Activated T-cell treated with anti-CD3 and anti-CD28 coated beads, Interleukin-2, amount 50 U/mL, for 4 hours (primary cell): ENCODE measurements at places on chromosomes 5 and 9. TPM values are rescaled to one million over a fixed set of nuclear protein-coding genes. Genes with fewer than 3 reads are reported as not detected.

DNA sequence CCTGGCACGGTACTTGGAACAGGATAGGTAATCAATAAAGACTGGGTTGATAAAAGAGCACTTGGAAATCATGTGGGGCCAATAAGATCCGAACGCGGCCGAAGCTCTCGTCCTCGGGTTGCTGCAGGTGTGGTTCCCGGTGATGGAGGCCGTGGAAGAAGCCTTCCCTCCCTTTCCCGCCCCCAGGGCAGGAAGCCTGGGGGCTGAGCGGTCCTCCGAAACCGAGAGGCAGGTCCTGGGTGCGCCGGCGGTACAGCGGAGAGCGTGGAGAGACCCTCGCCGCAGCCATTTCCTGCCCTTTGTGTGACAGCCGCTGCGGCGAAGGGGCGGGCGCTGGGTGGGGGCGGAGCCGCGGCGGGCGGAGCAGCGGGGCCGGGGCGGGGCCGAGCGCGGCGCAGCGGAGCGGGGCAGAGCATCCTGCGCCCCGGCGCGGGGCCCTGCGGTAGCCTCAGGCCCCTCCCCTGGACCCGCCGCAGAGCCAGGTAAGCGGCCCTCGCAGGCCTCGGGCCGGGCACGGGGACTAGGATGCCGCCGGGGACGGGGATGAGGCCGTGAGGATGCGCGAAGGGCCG is at the start of gene CYFIP2:
CYFIP2 (plus strand) TSS at position 410 of the 572 bp plus-strand sequence. CDS start 19,239 bp downstream, outside the sequence.
- DNase-seq = peak; percentile 77

GRCh38 chr9:81683704-81684103 is 5.6 kb downstream of the TLE1 start:
- no peak for DNase-seq

- no peak for DNase-seq
Measured at GRCh38 chr9:23541976-23542375, 284.1 kb downstream of the ELAVL2 start.

DNA sequence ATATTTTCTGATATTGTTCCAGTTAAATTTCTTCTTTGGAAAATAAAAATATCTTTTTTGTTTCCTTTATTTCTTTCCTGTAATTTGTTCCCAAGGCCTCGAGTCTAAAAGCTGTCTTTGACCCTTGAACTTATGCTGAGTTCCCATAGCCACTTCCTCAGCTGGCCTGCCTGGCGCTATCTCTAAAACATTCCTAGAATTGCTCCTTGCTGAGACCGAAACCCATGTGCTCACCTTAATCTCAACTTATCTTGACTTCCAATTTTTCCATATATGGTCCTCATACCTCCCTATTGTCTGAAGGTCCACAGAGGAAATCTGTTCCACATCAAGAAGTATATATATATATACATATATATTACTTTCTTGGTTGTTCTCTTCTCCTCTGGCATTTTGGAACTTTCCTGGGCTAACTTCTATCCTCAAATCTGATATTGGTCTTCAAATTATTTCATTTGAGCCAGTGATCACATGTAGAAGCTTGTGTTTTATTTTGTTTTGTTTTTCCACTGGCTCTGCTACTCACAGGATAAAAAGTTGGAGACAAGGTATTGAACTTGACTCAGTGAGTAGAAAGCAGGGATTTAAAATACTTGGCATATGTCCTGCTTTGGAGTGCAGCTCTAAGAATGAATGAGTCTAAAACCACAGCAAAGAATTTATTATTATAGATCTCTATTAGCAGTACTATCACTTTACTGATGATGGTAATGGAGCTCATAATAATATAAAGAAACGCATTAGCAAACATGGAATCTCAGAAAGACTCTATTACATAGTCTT is 45.2 kb downstream of the ENC1 start:
- no peak for DNase-seq

GRCh38 chr9:21519855-21520434 is 37.8 kb upstream of the IFNE start:
- no peak for DNase-seq

DNA sequence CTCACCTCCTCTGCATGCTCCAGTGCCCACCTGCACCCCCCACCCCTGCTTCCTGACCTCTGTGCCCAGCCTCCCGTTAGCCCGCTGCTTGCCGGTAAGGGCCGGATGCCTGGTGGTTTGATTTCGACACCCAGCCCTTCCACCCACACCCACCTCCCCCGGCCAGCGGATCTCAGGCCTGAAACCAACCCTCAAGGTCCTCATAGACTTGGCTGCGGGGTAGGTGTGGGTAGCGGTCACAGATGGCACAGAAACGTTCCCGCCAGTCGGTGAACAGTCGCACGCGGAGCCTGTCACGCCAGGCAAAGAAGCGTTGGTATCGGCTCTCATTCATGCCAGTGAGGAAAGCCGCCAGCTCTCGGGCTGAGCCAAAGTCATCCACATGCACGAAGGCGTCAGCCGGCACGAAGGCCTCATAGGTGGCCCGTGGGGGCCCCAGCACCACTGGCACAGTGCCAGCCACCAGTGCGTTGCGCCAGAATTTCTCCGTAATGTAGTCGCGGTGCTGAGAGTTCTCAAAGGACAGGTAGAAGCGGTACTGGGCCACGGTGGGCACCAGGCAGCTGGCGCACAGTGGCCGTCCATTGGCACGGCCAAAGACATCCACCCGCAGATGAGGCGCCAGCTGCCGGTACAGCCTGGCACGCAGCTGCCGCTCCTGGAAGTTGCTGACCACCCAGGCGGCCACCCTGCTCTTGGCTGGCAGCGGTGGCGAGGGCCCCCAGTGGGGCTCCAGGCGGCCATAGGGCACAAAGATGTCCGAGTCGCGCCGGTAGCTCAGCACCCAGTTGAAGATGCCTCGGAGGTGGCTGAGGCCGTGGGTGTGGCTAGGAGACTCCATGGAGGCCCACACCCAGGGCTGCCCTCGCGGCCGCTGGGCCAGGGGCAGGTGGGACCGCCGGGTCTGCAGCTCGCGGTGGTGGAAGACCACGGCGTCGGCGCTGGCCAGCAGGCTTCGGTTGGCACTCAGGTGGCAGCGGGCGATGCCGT is 1.1 kb downstream of the FUT7 start:
- DNase-seq = peak; percentile 20

- DNase-seq = no peak
Measured at GRCh38 chr9:35552376-35552775, 52.7 kb upstream of the TESK1 start.

DNA sequence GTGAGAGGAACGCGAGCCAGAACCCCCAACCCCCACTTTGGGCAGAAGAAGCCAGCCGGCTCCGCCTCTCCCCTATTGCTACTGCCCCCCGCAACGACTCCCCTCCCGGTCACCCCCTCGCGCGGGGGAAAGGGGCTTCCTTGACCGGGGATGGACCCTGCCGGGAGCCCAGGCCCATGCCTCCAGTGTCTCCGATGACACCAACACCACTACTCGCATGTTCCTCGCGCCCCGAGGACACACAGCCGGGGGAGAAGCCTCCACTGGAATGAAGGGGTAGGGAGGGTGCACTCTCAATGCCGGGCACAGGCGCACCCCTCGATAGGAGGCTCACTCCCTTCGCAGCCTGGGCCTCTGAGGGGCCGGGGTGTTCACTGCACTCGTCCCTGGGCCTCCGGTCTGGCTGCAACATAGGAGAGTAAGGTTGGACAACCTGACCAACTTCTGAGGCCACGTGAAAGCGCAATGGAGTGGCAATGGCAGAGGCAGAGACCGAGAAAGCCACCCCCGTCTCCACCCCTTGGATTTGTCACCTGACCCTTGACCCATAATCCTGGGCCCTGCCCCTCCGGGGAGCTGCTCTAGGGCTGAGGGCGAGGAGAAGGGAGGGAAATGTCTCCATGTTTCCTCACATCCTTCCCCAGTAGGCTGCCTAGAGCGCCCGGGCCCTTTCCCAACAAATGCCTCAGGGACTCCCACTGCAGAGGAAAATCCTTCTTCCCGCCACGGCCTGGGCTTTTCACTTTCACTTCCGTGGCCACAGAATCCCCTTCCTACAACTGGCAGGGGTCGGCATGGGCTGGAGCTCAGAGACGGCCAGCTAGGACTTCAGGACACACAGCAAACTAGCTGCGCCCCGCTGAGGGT is 1.1 kb upstream of the CNTFR start:
- DNase-seq = no peak

DNA sequence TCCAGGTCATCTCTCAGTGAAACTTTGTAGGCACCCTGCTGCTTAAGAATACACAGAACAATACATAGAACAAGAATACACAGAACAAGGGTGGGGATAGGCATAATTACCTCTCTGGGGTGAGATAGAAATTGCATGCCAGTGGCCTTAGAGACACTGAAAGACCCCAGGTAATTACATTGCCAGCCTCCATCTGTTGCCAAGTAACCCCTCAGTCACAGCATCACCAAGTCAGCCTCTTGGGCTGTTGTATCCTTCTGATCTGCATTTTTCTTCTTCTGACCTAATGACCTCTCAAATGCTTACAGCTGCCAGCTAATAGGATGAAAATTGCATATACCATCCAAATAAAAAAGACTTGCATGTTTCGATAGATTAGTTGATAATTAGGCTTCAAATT is 167.7 kb downstream of the GRIA1 start:
- DNase-seq = no peak

DNA sequence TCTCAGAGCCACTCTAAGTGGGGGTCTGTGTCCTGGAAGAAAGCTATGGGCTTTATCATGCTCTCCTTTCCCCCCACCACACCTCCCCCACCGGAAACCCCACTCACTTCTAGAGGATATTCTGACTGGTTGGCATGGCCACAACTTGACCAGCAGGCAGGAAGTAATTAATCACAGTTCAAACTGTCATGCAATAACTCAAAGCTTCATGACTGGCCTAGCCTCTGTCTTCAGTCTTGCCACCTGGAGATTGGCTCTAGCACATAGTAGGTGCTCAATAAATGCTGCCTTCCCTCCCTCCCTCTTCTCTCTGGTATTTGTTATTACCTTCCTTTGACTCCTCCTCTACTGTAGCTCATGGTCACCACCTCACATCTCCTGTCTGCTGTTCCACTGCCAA is 124.7 kb downstream of the GABBR2 start:
- DNase-seq = no peak

- DNase-seq = no peak
Measured at GRCh38 chr5:165457859-165458481, 1952.6 kb downstream of the MAT2B start.

DNA sequence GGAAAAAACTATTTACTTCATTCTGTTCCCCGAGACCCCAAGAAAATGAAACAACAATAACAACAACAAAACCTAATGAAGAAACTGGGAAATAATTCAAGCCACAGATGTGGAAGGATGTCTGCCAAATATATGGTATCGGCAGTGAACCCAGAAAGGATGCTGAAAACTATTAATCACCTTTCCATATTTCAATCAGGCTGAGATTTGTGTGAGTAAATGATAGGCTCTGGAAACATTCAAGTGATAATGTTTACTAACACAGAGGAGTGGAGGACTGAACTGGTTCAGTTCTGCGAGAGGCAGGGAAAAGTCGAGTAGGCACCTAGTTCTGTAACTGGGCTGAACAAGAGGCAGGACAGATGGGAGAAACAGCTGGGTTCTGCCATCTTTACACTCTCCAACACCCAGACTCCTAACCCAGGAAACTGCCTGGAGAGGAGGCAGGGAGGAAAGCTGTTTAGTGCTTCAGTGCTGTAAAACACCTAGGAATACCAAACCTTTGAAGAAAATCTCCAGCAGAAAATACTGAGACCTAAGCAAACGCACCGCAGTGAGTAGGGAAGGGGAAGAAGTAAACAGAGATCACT is 96.8 kb upstream of the GNA14 start:
- DNase-seq = no peak

DNA sequence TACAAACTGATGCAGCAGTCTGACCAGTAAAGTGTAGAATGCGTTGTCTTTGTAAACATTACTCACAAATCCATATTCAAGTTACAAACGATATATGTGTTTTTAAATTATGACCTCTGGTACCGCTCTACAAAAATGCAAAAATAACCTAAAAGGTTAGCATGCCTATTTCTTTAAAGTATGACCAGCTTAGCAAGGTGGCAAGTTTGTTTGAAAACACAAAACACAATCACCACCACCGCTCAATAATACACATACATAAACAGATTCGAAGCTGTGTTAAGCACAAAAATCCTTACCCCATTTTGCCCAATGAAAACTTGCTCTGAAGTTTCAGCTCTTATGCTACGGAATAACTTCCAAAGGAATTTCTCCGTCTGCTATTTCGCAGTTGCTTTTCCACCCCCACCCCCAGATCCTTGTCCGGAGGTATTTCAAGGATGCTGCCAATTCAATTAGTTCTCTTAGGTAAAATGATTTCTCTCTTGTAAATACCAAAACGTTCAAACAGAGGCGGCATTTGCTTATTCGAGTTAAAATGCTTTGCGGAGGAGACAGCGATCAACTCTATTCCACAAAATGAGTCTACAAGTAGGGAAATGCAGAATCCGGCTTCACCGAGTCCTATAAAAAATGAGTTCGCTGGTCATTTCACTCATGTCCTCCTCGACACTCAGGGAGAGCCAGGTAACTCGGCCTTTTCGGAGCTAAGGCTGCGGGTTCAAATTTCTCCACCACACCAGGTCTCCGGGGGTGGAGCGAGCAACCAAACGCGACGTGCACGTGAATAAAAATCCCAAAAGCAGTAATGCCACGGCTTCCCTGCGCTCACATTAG is 1.2 kb downstream of the HOMER1 start:
- DNase-seq = no peak

GRCh38 chr9:6553866-6554265 is 91.7 kb downstream of the GLDC start:
- no peak for DNase-seq

- no peak for DNase-seq
Measured at GRCh38 chr5:35158622-35159369, 71.5 kb downstream of the PRLR start.

DNA sequence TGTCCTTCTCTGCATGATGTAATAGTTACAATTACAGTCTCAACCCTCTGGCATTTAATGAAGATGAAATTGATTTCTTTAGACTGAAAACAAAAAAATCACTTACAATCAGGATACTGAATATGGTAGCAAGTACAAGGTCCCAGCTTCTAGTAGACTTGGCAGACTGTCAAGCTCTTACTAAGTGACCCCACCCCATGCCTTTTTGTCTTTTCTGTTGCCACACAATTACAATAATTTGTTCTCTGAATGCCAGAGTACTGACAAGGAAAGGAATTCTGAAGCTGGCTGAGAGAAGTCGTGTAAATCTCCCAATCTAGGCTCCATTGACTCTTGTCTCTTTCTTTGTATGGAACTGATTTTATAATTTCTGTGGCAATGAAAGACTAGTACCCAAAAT is 154.2 kb downstream of the TMC1 start:
- DNase-seq = no peak

GRCh38 chr5:73987915-73988314 is 361.9 kb downstream of the ARHGEF28 start:
- no peak for DNase-seq

DNA sequence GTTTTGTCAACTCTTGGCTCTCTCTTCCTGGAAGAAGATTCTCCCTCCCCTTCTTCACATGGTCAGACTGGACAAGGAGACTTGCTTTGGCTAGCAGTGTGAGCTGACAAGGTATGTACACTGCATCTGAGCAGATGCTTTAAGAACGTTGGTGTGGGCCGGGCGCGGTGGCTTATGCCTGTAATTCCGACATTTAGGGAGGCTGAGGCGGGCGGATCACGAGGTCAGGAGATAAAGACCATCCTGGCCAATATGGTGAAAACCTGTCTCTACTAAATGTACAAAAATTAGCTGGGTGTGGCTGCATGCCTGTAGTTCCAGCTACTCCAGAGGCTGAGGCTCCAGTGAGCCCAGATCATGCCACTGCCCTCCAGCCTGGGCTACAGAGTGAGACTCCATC is 26.4 kb upstream of the SEMA5A start:
- DNase-seq = no peak

PLAC8L1 gene
- total RNA-seq = not detected

CNTNAP3B gene
- 0.11 TPM for total RNA-seq

FAT2 gene
- total RNA-seq = not detected

SFXN1 gene
- total RNA-seq = 345 TPM

SLC25A2 gene
- 0.18 TPM for total RNA-seq

SLU7 gene
- total RNA-seq = 33.2 TPM

PDE4D gene
- total RNA-seq = 13.9 TPM

UNC13B gene
- total RNA-seq = 2.8 TPM

PGM5 gene
- not detected for total RNA-seq
